ENCODE measurements at places on chromosomes 7 and 10.

GRCh38 chr10:122204691-122205489 is 66.2 kb upstream of the BTBD16 start:
- no peak for DNase-seq

- DNase-seq: peak; percentile 60
Measured at GRCh38 chr10:35336084-35336831, at the start of gene CCNY. CCNY (plus strand) TSS chr10:35336509; CDS start chr10:35337054, 545 bp downstream.

GRCh38 chr10:23614483-23614882 is 175.6 kb downstream of the OTUD1 start:
- DNase-seq: no peak

DNA sequence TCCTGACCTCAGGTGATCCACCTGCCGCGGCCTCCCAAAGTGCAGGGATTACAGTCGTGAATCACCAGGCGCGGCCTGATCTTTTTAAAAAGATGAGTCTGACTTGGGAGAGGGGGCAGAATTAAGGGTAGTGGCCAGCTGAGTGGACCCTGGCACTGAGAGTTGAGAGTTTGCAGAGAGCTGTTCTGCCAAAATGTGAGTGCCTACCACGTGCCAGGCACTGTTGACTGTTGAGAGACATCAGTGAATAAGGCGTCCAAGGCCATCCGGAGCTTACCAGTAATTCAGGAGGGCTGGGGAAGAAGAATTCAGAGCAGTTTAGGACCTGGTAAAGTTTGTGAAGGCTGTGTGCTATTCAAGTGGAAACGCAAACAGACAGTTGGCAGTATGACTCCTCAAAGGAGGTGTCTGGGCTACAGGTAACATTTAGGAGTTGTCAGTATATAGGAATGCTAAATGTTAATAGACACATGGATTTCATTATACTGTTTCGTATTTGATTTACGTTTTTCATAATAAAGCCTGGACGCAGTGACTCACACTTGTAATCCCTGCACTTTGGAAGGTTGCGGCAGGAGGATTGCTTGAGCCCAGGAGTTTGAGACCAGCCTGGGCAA is 1.5 kb downstream of the NIPSNAP2 start:
- DNase-seq: no peak

- DNase-seq: no peak
Measured at GRCh38 chr10:76721891-76722505, 915.6 kb downstream of the KCNMA1 start.

DNA sequence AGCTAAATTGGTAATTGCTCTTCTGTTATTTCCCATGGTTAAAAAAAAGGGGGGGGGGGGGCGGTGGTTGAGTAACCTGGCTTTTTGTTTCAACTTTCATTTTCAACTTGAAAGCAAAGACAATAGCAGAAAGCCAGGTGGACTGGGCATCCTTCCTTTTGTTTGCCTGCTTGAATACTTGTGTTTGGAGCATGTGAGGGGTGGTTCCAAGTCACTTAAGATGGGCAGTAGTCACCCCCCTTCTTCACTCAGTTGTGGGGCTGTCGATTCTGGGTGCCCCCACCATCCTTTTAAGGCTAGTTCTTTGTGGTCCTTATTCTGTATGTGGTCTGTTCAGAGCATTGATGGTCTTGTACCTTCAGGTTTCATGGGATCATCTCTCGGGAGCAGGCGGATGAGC is 165.6 kb upstream of the PRR15 start:
- no peak for DNase-seq

DNA sequence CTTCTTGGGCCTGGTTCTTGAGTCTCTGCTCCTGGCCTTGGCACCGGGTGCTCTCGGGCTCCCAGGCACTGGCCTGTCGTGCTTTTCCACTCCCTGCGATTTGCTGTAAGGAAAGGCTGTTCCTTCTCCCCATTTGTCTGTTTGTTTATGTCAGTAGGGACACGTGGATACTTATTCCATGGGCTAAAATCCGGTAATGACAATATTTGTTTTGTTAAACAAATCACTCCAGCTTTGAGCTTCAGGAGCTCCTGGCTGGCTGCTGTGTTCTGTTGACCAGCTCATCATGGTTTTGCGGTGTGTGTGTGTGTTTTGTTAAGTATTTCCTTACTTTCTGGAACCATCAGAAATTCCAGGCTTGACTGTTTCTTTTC is 17.5 kb upstream of the JAKMIP3 start:
- no peak for DNase-seq

DNA sequence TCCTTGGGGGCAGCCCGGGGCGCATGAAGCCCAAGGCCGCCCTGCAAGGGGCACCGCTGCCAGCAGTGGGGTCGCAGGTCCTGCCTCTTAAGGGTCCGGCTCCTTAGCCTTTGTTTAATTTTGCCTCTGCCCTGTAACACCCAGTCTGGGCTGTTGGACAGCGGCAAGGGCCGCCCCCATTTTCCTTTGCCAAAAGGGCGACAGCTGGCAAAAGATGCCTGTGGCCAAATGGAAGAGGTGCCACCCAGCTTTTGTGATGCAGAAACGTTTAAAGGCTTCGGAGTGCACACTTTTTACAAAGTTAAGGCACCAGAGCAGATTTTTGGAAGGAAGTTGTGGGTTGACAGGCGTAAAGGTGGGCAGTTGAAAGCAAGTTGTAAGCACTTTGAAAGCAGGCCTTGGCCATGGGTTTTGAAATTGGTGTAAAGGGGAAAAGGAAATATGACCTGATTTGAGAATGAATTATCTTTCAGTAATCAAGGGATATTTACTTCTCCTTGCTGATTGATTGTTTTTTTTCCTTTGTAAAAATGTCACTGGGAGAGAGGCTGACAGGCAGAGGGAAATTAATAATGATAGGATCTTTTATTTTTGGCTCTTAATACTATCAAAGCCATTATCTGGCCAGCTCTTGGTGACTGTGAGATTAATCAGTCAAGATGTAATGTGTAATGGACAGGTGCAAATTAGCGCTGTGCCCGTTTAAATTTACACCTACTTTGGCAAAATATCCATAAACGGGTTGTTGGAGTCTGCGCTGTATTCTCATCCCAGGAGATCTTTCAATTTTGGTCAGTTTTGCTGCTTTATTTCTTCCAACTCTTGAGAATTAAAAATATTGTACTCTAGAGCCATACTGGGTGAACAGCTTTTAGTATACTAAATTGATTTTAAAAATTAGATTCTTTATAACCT is 1.2 kb downstream of the CASD1 start:
- DNase-seq: no peak

DNA sequence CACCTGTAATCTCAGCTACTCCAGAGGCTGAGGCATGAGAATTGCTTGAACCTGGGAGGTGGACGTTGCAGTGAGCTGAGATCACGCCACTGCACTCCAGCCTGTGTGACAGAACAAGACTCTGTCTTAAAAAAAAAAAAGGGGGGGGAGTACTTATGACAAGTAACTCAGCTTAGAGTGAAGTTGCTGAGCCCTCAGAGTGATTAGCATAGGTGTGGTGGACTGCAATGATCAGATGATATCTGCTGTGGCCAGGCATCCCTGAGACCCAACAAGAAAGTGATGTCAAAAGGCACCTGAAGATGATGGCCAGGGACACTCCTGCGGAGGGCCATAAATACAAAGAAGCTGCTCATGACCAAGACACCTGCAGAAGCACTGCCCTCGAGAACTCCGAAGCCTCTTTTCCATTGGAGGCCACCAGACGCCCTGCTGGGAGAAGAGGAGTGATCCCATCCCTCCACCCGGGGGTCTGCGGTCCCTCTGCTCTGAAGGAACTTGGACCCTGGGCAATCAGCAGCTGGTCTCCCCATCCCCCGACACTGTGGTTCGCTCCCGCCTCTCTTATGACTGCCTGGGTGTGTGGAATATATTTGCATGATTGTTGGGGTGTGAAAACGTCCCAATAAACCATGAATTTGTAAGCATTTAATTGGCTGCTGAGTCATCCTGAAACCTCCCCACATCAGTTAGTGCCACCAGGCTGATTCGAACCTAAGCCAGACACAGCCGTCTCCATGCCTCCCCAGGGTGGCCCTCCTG is 46.0 kb downstream of the RASGEF1A start:
- DNase-seq: no peak

- DNase-seq: no peak
Measured at GRCh38 chr10:97542169-97543024, 30.2 kb upstream of the ANKRD2 start.

GRCh38 chr7:149455175-149455950 is 5.5 kb downstream of the ZNF777 start:
- no peak for DNase-seq

GRCh38 chr7:154353355-154353767 is 301.2 kb downstream of the DPP6 start:
- DNase-seq: no peak

GRCh38 chr10:55629793-55630490 is 731.1 kb downstream of the ZWINT start:
- no peak for DNase-seq

- DNase-seq: no peak
Measured at GRCh38 chr7:137681657-137682562, 164.9 kb downstream of the DGKI start.

DNA sequence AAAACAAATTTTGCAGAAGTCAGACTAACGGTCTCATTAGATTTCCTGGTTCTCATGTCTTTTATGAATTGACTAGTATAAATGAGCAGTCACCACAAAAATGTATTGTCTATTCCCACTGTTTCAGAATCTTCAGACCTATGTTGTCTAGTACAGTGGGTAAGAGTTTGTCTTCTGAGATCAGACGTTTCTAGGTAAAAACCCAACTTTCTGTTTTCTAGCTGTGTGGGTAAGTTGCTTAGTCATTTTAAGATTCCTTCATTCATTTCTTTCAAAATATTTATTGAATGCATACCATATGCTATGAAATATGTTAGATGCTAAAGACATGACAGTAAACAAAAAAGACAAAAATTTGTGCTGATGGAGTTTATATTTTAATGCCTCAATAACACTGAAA is 156.3 kb downstream of the POLR1F start:
- DNase-seq: no peak

DNA sequence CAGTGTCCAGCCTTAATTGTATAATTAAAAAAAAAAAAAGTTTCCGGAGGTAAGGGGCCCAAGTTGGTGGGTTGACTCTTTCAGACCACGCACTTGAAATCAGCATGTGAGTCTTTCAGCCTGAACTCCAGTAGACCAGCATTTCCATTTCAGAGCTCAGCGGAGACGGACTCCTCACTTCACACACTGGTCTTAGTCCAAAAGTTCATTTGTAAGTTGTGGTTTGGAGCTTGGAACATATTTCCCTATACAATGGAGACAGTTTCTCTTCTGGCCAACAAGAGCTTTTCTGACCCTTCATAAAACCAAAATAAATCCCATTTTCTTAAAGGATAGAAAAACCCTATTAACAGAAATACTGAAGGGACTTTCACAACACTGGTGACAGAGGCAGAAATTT is 41.0 kb downstream of the ATXN7L1 start:
- no peak for DNase-seq

DNA sequence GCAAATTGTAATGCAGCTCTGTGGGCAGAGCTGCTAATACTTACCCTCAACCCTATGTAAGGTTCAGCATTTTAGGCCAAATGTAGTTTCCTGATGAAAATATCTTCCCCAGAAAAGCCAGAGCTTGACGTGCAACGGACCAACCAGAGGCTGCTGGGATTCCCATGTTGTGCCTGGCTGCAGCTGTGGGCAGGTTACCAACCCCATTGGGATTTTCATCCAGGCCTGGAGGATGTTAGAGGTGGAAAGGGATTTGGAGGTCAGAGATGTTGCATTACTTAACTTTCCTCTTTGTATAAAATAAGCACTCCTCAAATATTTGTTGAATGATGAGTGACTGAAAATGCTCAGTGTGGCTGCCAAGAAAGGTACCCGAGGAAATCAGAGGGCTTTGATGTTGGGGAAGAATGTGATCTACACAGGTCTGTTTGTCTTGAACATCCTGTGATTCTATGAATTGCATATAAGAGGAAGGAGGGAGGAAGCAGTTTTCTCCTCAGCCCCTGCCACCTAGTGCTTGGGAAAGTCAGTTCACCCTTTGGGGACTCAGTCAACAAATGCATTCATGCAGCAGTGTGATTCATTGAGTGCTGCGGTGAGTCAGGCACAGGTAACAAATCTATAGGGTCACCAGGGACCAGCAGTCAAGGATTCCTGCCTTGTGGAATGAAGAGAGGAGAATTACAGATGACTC is 487.2 kb downstream of the RPS24 start:
- DNase-seq: no peak

GRCh38 chr7:106626376-106627164 is 34.4 kb downstream of the CCDC71L start:
- DNase-seq: no peak

GRCh38 chr10:56349611-56350010 is 11.4 kb downstream of the ZWINT start:
- no peak for DNase-seq

- no peak for DNase-seq
Measured at GRCh38 chr7:30390736-30391636, 87.6 kb downstream of the NOD1 start.

GRCh38 chr10:1788401-1788800 is 51.1 kb upstream of the ADARB2 start:
- DNase-seq: no peak
